ENCODE measurements at places on chromosomes 7 and 10.

DNA sequence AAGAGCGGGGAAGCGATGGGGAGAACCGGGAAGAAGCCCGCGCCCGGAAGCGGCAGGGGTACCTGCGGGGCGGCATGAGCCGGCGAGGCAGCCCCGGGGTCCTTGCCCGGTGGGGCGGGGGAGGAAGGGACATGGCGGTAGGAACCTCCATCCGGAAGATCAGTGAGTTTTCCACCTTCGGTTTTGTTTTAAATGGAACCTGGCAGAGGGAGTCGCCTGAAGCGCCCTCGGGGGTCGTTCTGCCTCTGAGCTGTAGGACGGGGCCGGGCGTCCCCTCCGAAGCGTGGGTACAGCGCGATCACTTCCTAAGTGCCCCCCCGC is 471 bp downstream of the PFKP start:
- DNase-seq: no peak

GRCh38 chr10:64215088-64215487 is 693.9 kb downstream of the REEP3 start:
- no peak for DNase-seq

- DNase-seq: no peak
Observed at GRCh38 chr7:1027242-1028043, 16.9 kb upstream of the GPR146 start.

DNA sequence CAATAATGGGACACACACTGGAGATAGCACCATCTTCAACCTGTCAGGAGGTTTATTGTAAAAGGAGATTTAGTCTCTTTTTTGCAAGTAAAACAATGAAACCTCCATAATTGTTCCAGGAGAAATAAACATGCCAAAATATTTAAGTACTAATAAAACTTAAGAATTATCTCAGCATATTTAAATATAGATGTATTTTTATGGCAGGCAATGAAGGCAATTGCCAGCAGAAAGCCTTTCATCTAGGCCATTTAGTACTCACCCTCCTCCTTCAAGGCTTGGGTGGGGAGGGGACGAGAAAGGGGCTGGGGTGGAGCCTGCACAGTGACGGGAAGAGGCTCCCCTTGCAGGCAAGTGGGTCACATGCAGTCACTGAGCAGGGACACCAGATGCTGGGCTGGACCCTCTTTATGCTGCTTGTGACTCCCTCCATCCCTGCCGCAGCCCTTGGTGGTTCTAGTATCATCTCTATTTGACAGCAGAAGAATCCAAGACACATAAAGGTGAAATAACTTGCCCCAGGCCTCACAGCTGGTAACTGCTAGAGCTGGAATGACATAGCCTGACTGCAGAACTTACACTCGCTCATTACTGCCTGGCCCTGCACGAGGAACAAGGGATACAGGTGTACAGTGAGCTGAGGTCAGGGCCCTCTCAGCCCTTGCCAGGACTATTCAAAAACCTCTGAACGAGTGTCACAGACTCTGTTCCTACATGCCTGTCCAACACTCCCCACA is 449.5 kb upstream of the ZMIZ1 start:
- DNase-seq: no peak

DNA sequence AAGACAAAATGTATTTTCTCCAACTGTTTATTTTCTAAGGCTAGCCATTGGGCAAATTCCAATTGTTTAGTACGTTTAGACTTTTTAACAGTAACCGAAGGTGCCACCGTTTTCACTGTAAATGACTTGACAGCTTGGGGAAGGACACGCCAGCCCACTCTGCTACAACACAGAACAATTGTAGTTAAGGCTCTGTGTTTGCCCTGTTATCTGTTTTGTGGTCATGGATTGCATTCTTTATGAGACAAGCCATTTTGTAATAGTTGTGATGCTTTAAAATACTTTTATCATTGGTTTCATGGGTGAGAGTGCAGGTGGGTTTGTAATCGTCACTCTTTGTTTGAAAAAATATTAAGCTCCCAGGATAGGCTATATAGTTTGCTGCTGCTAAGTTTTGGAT is 6.6 kb upstream of the PITRM1 start:
- no peak for DNase-seq

GRCh38 chr7:41328131-41328530 is 374.8 kb downstream of the INHBA start:
- no peak for DNase-seq

DNA sequence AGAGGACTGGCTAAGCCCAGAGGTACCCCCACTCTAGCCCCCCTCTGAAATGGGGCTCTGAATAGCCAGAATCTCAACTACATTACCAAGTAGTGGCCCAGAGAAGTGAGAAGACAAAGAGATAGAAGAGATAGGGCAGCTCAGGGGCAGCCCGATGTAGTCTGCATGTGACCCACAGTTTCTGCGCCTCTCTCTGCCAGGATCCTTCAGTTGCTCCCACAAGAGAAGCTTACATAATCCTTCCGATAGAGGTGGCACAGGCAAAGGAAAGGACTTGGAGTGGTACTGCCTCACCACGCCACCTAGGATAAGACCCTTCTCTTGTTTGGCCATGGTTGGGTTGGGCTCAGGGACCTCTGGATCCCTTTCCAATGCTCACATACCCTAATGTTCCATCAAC is 5.4 kb upstream of the PDE1C start:
- DNase-seq: no peak

- no peak for DNase-seq
Observed at GRCh38 chr7:79064187-79064823, 389.2 kb downstream of the MAGI2 start.

DNA sequence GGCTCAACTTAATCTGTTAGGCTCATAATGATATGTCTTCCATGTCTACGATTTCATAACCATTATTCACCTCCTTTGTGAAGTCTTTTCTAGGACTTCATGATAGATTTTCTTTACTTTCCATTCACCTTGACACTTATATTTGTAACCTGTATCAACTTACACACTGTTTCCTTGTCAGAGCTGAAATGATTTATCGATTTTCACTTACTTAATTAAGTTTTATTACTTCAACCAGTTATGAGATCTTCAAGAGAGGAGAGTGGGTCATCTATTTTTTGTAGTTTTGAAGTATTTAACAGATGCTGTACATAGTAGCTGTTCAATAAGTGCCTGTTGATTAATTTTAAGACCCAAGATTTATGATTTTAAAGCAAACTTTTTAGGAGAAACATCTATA is 37.4 kb downstream of the VTI1A start:
- DNase-seq: no peak

DNA sequence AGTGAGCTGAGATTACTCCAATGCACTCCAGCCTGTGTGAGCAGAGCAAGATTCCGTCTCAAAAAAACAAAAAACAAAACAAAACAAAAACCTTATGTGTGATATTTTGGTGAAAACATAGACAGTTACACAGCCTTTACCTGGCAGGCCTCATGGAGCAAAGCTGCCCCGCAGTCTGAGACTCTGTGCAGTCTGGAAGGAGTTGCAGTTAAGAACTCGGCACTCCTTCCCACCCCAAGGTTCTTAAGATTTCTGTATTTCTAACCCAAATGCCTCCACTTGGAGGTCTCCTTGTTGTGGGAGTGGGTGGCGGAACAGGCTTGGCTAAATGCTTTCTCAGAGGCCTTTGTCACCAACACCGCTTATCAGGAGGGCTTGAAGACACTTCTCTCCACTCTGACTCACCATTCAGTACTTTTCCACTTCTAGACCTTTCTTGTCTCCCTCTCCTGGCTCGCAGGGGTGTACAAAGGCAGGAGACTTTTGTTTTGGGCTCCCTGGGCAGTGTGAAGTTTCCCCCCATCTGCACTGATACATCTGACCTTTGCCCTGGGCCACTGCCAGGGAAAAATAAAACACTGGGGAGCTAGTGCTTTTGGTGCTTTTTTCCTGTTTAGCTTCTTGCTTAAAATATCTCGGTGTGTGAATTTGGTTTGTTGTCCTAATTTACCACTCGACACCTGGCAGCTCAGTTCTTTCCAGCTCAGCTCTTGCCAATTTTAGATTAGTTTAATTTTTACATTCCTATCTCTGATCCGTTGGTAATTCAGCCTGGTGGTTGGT is 51.3 kb upstream of the MAGI2 start:
- DNase-seq: no peak
